ENCODE measurements at places on chromosomes 16 and 17.

DNA sequence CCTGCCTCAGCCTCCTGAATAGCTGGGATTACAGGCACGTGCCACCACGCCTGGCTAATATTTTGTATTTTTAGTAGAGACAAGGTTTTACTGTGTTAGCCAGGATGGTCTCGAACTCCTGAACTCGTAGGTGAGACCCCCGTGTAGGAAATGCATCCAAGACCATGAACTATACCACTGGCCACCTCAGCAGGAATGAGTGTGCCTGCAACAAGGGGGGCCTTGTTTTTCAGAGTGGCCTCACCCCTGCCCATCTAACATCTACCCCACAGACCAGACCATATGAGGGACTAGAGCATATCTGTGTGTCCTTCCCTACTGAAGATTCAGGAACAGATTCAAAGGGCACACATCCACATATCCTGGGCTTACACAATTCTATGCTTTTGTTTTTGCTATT, 44.9 kb downstream of the SHISA6 start:
- no peak for DNase-seq

GRCh38 chr17:42305543-42306384, 17.5 kb downstream of the STAT5A start:
- DNase-seq, result no peak

- DNase-seq, result no peak
Measured at GRCh38 chr17:66706851-66707450, 128.0 kb upstream of the CACNG5 start.

- DNase-seq, result no peak
Measured at GRCh38 chr16:73858326-73858725, 438.3 kb upstream of the PSMD7 start.

GRCh38 chr17:33225509-33225908, 67.6 kb downstream of the ASIC2 start:
- DNase-seq, result no peak

- DNase-seq, result no peak
Measured at GRCh38 chr16:10036956-10037355, 145.3 kb downstream of the GRIN2A start.

DNA sequence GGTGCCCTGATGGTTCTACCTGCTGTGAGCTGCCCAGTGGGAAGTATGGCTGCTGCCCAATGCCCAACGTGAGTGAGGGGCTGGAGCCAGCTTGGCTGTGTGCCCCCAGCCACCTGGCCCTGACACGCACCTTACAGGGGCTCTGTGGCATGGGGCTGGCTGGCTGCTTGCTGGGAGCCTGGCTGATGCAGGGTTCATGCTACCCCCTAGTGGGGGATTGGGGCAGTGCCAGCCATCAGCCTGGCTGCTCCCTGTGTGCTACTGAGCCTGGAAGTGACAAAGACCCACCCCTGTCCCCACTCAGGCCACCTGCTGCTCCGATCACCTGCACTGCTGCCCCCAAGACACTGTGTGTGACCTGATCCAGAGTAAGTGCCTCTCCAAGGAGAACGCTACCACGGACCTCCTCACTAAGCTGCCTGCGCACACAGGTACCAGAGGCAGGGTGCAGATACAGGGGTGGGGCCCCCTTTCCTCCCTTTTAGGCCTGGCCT, 5.7 kb downstream of the GRN start:
- DNase-seq, result peak; percentile 75

- peak; percentile 52 for DNase-seq
Measured at GRCh38 chr17:17770632-17771044, 66.1 kb downstream of the SREBF1 start.

GRCh38 chr16:15464401-15465186, 30.2 kb downstream of the BMERB1 start:
- no peak for DNase-seq

- peak; percentile 27 for DNase-seq
Measured at GRCh38 chr17:49971848-49972485, 3.0 kb downstream of the DLX4 start.

GRCh38 chr17:8654822-8655221, 24.3 kb upstream of the MYH10 start:
- DNase-seq, result no peak

- no peak for DNase-seq
Measured at GRCh38 chr16:89823087-89823823, 5.0 kb upstream of the SPIRE2 start.

DNA sequence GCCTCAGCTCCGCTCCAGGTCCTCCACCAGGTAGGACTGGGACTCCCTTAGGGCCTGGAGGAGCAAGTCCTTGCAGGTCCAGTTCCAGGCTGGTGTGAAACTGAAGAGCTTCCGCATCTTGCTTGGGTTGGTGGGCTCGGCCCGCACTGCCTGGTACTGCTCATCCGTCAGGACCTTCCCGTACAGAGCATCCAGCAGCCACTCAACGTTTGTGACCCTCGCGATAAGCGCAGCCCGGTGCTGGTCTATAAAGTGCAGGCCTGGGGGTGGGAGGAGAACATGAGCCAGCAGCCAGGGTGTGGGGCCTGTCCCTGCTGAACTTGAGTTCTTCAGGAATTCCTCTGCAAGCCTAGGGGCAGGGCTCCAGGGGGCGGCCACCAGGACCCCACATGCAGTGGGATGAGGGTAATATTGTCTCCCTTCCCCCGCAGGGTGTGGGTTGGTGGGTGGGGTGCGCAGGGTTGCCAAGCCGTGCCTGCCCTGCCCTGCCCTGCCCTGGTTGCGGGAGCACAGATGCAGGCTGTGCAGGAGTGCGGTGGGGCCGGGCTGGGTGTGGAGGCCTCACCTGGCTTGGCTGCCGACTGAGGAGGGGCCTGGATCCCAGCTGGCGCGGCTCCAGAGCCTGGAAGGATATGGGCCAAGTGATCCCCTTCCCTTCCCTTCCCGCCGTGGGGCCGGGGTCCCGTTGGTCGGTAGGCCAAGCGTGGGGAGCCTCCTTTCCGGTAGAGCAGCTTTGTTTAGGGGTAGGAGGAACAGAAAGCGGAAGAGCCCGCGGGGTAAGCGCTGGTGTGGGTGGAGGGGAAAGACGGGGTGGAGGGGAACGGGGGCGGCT, 762 bp downstream of the PYCARD start:
- no peak for DNase-seq

DNA sequence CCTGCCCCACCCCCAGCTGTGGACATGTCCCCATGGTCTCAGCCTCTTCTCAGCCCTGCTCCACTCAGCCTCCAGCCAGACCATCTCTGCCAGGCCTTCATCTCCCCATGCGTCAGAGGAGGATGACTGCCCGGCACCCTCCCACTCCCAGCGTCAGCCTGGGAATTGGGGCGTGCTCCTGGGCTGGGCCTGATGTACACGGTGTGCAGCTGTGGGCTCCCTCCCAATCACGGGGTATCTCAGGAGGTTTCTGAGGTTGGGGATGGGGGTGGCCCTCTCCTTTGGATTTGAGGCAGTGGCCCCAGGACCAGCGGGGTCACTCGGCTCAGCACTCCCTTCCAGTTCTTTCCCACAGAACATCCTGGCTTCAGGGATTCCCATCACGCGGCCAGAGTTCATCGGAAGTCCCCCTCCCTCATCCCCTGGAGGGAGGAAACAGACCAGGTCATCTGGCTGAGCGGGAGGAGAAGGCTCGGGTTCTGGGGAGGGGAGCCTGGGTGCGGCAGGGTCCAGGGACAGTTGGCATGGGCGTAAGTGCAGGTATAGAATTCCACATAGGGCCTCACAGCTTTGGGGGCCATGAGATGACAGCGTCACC, 36.9 kb downstream of the SOCS3 start:
- DNase-seq, result no peak

DNA sequence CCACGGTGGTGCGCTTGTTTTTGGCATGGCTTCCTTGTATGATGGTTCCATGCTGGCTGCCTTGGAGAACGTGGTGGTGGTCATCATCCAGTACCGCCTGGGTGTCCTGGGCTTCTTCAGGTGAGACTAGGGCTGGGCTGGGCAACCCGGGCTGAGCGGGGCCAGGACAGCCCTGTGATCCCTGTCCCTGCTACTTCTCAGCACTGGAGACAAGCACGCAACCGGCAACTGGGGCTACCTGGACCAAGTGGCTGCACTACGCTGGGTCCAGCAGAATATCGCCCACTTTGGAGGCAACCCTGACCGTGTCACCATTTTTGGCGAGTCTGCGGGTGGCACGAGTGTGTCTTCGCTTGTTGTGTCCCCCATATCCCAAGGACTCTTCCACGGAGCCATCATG, 4.9 kb downstream of the CES2 start:
- no peak for DNase-seq

GRCh38 chr17:18041776-18042175, 2.6 kb downstream of the GID4 start:
- no peak for DNase-seq

DNA sequence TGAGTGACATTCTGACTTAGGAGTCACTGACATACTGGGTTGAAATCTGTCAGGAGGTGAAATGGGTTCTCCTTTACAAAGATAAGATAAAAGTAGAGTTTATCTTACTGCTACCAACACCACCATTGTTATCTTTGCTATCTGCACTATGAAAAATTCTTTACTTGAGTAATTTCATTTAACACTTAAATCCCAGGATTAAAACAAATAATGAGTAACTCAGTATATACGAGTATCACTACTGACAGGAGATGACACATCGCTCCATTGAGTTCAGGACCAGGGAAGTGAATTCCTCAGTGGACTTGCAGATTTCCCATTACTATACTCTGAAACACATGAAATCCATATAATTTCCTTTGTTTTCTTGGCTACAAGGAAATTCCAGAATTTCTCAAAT, 242.1 kb upstream of the NLRP1 start:
- DNase-seq, result no peak

- no peak for DNase-seq
Measured at GRCh38 chr16:76959166-76959565, 231.8 kb upstream of the MON1B start.

- no peak for DNase-seq
Measured at GRCh38 chr17:56975656-56976055, 2.3 kb upstream of the SCPEP1 start.

GRCh38 chr16:80319181-80319580, 221.6 kb upstream of the DYNLRB2 start:
- DNase-seq, result no peak

GRCh38 chr17:26963163-26963503, 330.8 kb upstream of the WSB1 start:
- no peak for DNase-seq

DNA sequence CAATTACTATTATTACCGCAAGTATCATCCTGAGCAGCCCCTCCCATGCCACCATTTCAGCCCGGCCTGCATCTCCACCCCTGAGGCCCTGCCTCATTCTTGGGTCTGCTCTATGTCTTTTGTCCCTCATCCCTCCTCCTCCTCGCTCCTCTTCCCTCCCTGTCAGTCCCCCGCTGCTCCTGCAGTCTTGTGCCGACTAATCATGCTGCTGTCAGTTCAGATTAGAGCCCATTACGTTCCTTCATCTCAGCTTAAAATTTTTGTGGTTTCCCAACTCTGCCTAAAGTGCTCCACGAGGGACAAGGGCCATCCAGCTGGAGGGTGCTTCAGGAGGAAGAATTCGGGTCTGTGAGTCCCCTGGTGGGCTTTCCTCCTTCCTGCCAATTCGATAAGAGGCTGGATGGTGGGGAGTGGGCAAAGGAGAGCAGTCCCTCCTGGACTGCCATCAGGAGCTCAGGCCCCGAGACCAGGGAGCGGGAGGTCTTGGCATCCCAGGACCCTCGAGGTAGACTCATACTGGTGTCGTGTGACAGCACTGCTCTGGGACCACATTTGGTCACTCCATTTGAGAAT, 32.9 kb upstream of the GOSR2 start:
- DNase-seq, result no peak
